NCI-H1930 (cell line): ENCODE measurements at places on chromosomes 12 and 14.
A peak's percentile ranks its signal among the peaks of the same experiment; 100 is the strongest.

- peak; percentile 66 for DNase-seq
Measured at GRCh38 chr12:4307593-4308333, 13.2 kb upstream of the TIGAR start.

GRCh38 chr12:101733166-101733565 is 6.1 kb downstream of the SYCP3 start:
- no peak for DNase-seq

GRCh38 chr14:90739318-90740068 is 76.7 kb downstream of the TTC7B start:
- DNase-seq: no peak

GRCh38 chr12:92360543-92360942 is 214.9 kb upstream of the BTG1 start:
- no peak for DNase-seq

- no peak for DNase-seq
Measured at GRCh38 chr12:6768990-6769389, 2.8 kb downstream of the PTMS start.

DNA sequence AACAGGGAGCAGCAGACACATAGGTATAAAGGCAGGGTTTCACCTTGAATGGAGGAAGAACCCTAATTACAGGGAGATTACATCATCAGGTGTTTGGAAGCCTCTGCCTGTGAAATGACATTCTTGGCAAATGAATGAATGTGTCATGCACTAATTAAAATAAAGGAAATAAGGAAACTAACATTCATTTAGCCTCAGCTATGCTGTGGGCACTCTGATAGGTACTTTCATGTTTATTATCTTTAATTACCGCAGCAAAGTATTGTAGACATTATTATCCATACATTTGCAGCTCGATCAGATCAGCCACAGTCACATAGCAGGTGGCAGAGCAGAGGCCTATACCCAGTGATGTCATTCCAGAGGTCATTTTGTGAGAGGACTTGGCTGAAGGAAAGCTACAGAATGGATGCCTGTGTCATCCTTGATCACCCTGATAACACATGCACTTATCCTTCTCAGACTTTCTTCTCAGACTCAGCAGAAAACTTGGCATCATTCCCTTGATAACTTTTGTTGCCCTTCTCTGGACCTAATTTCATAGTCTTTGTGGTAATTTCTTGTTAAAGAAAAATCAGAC is 18.4 kb downstream of the ZNF664 start:
- no peak for DNase-seq

GRCh38 chr14:104773505-104774452 is 20.8 kb downstream of the SIVA1 start:
- no peak for DNase-seq

- no peak for DNase-seq
Measured at GRCh38 chr14:102717276-102717675, 60.0 kb upstream of the TRAF3 start.

DNA sequence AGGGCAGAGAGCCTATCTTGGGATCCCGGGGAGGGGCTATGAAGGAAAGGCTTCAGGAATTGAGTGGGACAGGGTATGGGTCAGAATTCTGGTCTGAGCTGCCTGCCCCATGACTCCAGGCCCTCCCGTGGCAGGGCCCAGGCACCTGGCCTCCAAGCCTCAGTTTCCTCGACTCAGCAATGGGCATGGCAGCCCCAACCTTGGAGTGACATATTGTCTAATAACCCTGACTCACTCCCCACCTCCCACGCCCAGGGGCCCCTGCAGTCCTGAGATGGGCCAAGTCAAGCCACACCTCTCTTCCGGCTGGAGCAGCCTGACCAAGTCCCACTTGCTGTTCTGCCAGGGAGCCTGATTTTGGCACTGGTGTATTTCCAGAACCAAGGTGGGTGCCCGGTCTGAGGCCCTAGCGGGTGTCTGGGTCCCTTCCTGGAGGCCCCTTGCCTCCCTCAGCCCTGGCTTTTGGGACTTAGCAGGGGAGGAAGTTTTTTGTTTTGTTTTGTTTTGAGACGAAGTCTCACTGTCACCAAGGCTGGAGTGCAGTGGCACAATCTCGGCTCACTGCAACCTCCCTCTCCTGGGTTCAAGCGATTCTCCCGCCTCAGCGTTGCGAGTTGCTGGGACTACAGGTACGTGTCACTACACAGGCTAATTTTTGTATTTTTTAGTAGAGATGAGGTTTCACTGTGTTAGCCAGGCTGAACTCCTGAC is 40.3 kb upstream of the RCOR1 start:
- DNase-seq: no peak

GRCh38 chr12:40034712-40035111 is 71.2 kb downstream of the SLC2A13 start:
- peak; percentile 57 for DNase-seq

DNA sequence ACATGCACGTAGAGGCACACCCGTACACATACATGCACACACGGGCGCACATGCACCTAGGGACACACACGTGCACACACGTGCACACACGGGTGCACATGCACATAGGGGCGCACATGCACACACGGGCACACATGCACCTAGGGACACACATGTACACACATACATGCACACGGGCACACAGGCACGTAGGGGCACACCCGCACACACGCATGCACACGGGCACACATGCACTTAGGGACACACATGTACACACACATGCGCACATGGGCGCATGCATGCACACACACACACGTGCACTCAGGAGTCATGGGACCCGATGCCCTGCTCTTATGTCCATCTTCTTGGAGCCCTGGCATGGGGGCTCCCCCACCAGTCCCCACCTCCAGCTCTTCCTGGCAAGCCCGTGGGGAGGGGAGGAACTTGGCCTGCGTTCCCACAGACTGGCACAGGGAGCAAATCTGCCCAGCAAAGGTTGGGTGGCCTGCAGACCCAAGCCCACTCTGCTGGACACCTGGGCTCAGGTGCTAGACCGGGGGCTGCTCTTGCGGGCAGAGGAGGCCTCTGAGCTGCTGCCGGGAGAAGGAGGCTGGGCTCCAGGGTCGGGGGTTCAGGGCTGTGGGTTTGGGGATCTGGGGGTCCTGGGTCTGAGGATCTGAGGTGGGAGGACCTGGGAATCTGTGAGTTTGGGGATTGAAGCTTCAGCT is 51.4 kb downstream of the KIF26A start:
- no peak for DNase-seq

DNA sequence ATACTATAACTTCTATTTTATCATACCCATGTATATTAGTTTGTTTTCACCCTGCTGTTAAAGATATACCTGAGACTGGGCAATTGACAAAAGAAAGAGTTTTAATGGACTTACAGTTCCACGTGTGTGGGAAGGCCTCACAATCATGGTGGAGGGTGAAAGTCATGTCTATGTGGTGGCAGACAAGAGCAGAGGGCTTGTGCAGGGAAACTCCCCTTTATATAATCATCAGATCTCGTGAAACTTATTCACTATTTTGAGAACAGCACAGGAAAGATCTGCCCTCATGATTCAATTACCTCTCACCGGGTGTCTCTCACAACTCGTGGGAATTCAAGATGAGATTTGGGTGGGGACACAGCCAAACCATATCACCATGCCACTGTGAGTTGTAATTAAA is 135.8 kb downstream of the SYNE2 start:
- DNase-seq: no peak

DNA sequence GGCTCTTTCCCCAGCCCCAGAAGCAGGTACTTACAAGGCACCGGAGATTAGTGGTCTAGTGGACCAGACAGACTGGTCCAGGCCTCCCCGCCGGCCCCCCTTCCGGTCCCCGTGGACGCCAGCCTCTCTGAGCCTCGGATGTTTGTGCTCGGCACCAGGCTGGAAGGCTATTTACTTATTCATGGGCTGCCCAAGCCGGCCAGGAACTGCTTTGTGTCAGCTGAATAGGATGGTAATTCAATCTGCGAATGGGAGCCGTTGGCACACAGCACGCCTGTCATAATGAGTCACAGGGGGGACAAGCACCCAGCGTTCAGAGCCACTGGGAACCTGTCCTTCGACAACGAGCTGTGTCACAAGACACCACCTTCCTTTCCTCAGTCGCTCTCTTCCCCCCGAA is 82.3 kb downstream of the RIMBP2 start:
- DNase-seq: peak; percentile 62

DNA sequence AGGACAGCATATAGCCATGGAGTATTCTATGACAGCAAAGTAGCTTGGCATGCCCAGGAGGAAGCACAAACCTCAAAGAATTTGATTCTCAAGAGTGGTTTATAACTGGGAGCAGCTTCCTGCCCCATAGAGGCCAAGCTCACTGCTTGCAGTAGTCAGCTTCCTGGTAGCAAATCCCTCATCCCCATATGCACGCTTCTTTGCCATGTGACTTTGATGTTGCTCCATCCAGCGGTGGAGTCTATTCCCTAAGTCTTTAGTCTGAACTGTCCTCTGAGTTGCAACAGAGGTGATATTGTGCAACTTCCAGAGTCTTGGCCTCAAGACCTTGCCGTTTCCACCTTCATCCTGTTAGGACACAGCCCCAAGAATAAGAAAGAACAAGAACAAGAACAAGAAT is 996.8 kb upstream of the TMEM132C start:
- DNase-seq: no peak

GRCh38 chr14:21092273-21093011 is 6.0 kb downstream of the ZNF219 start:
- no peak for DNase-seq

- DNase-seq: no peak
Measured at GRCh38 chr12:93144109-93144508, 215.0 kb upstream of the EEA1 start.

- no peak for DNase-seq
Measured at GRCh38 chr12:52246720-52247621, 13.9 kb downstream of the KRT7 start.
